ENCODE measurements at places on chromosomes 4 and X.

GRCh38 chrX:42047886-42048285 lies 124.5 kb upstream of the CASK start:
- DNase-seq: no peak

DNA sequence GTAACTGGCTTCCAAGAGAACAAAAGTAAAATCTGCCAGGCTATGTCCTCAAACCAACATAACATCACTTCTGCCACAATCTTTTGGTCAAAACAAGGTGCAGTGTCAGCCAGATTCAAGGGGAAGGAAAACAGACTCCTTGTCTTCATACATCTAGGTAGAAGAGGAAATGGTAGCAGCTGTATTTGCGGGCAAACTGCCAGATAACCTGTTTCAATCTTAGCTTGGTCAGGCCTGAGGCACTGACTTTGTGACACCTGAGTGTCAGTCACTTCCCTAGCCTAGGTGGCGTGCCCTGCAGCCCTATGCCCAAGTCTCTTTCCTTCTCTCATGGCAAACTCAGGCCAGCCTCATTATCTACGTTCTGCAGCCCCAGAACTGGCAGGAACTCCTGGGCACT lies 146.2 kb upstream of the JADE1 start:
- no peak for DNase-seq

DNA sequence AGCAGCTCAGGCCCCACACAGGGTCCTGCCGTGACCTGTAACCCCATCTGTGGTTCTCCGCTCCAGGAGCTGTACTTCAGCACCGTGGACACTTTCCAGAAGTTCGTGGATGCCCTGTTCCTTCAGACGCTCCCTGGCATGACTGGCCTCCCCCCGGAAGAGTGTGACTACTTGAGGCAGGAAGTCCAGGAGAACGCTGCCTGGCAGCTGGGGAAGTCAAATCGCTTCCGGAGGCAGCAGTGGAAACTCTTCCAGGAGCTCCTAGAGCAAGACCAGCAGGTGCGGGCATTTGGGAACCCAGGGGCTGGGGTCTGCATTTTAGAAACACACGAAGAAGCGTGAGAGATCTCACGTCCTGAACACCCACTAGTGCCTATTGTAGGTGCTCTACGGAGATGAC lies 72.5 kb downstream of the EVC start:
- DNase-seq: no peak

GRCh38 chrX:19772822-19773628 lies 114.4 kb downstream of the SH3KBP1 start:
- DNase-seq: no peak

- no peak for DNase-seq
Observed at GRCh38 chr4:73676136-73676535, 55.9 kb upstream of the RASSF6 start.

- DNase-seq: no peak
Observed at GRCh38 chr4:114286262-114286810, 306.9 kb upstream of the ARSJ start.

GRCh38 chrX:134020910-134021309 lies 35.5 kb upstream of the GPC3 start:
- DNase-seq: no peak

- no peak for DNase-seq
Observed at GRCh38 chrX:109783701-109784079, 50.6 kb upstream of the ACSL4 start.

- DNase-seq: no peak
Observed at GRCh38 chr4:15233264-15233597, 194.6 kb upstream of the C1QTNF7 start.

DNA sequence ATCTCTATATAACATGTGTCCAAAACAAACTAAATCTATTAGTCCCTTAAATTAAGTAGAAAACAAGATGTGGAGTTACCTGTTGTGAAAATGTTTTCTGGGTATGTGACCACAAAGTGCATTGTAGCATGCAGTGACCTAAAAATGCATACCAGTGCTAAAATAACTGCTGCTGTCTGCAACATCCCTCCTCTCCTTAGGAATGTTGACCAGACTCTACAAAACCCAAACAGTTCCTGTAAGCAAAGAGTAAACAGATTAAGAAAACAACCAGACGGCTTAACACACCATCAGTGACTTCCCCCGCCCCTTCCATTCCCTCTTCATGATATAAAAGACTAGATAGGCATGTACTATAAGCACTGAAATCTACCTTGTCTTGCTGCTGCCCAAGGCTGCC lies 15.8 kb upstream of the RAB33B start:
- no peak for DNase-seq

GRCh38 chrX:119495734-119496726 lies 27.8 kb downstream of the SLC25A5 start:
- no peak for DNase-seq

DNA sequence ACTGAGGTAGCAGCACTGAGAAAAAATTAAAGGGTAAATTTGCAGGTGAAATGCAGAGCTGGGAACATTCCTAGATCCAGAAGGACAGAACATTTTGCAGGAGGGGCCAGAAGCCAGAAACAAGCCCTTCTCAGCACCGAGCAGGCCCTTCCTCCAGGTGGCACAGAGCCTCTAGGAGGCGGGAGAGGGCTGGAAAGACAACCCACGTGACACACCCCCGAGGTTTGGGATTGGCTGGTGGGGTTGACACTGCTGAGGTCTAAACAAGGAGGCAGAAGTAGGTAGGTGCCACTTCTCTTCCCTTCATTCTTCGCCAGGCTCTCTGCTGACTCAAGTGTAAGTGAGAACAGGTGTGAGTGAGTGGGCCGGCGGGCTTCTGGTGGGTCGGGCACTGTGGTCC lies at the start of gene PAGE4:
Gene PAGE4 (plus strand): TSS at position 288 of the 400 bp plus-strand sequence. CDS start 1,126 bp downstream, outside the sequence.
- DNase-seq: no peak

DNA sequence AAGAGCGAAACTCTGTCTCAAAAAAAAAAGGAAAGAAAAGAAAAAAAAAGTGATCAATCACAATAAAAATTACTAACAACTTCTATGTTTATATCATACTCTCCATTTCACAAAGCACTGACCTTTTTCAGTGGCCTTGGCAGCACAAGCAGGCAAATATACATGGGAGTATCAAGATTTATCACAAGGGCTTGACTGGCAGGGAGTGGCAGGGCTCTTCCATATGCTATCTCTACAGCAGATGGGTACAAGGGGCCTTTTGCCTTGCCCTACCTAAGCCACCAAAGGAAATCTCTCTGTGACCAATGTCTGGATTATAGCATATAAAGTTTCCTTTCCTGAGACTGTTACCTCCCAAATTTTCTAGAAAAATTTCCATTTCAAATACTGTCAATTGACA lies 24.4 kb downstream of the TSPAN5 start:
- DNase-seq: no peak

GRCh38 chrX:81286608-81287007 lies 84.7 kb downstream of the SH3BGRL start:
- no peak for DNase-seq

DNA sequence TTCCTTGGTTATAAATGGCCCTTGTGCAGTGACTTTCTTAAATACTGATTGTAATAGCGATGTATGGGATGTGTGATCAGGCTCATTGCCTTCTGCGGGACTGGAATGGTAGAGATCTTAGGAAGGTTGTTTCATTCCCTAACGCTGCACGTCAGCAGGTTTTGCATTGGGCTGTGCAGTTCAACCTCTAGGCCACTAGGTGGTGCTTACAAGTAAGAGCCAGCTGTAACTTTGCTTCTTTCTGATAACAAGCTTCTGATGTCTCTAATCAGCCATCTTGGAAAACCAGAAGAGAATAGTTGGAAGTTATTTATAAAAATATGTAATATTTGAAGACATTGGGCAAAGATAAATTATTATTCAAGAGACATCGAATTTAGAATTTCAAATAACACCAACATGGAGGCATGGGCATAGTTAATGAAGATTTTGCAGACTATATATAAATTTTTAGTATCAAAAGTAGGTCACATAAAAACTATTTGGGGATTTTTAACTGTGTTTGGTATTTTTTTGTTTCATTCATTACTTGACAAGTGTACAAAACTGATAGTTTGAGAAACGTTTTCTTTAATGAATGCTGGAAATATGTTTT lies 339.7 kb upstream of the PCDH7 start:
- DNase-seq: no peak
